Endothelial cell of umbilical vein (primary cell): ENCODE measurements at places on chromosomes 7 and 10. TPM values are rescaled to one million over a fixed set of nuclear protein-coding genes. Genes with fewer than 3 reads are reported as not detected.

TYSND1 gene
- 5.1 and 5.9 TPM in 2 replicates for polyA plus RNA-seq

PNLIP gene
- not detected in 2 replicates for polyA plus RNA-seq

LRRC18 gene
- not detected in 2 replicates for polyA plus RNA-seq

ATOH7 gene
- polyA plus RNA-seq = 0.05 TPM in 1 of 2 replicates, not detected in the other

CALHM3 gene
- not detected in 2 replicates for polyA plus RNA-seq

MBL2 gene
- not detected in 2 replicates for polyA plus RNA-seq

SAMD9L gene
- 1.9 and 2.7 TPM in 2 replicates for polyA plus RNA-seq

PRLHR gene
- not detected in 2 replicates for polyA plus RNA-seq

RAPGEF5 gene
- 4.5 and 10.0 TPM in 2 replicates for polyA plus RNA-seq
